GF-D8 (cell line): ENCODE measurements at places on chromosomes 2 and 18.

DNA sequence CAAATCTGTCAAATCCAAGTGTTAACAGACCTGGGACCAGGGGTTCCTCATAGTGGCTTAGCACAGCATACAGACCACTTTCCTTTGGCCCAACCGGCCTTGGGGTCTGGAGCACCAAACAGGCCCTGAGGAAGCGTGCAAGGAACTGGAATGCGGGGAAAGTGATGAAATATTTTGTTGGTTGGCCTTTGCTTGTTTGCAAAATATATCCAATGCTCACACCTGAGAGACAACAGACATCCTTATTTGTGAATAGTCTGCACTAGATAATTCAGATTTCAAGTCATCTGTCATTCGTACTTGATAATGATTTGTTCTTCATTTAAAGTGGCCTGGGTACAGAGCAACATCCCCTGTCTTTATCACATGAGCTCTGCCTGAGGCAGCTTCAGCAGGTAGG is 43.5 kb downstream of the ABCG8 start:
- no peak for DNase-seq

DNA sequence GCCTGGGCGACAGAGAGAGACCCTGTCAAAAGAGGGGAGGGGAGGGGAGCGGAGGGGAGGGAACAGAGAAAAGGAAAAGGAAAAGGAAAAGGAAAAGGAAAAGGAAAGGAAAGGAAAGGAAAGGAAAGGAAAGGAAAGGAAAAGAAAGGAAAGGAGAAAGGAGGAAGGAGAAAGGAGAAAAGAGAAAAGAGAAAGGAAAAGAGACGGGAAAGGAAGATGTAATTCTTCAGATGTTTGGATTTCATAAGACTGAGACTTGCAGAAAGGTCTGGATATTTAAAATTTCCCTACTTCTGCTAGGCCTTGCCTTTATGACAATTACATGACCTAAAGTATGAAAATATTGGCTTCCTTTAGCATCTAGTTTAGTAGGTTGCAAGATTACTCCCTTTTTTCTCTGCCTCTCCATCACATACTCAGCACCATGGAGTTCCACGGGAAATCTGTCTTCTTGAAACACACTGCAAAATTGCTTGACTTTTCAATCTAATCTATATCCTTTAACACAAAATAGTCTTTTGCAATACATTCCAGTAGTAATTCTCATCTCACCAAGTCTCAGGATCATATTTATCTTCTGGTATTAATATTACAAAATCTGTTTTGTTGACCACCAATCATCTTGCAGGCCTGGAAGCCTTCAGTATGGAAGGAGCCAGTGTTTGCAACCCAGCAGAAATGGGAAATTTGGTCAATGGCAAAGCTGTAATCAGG is 383.5 kb downstream of the ZEB2 start:
- no peak for DNase-seq

DNA sequence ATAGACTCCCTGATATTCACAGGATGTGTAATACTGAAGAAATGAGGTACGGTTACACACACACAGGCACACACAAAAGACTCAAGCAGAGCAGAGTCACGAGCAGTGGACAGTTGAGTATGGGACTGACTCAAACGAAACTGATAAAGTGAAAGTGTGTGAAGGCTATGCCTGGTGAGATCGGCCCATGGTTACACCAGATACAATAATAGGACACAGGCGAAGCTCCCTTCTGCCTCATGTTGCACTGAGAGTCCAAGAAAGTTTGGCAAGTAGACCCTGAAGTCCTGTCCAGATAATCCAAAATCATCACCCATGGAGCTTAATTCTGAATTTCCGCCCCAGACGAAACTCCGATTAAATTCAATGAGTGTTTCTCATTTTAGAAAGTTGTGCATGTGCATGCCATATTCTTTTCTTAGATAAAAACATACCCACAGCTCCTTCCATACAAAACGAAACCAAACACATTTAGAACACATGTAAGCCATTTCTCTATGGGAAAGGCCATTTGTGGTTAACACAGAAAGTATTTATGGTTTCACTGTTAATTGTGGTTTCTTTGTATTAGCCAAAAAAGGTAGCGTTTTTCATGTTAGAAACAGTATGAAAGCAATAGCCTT is 567.6 kb downstream of the PLCL1 start:
- DNase-seq: no peak

- DNase-seq: no peak
Observed at GRCh38 chr18:79738041-79738461, 58.4 kb downstream of the CTDP1 start.

- no peak for DNase-seq
Observed at GRCh38 chr18:6807515-6808257, 78.2 kb downstream of the ARHGAP28 start.

GRCh38 chr2:18803141-18803939 is 214.0 kb upstream of the NT5C1B start:
- no peak for DNase-seq

- no peak for DNase-seq
Observed at GRCh38 chr2:129765326-129765677, 214.2 kb upstream of the RAB6C start.

DNA sequence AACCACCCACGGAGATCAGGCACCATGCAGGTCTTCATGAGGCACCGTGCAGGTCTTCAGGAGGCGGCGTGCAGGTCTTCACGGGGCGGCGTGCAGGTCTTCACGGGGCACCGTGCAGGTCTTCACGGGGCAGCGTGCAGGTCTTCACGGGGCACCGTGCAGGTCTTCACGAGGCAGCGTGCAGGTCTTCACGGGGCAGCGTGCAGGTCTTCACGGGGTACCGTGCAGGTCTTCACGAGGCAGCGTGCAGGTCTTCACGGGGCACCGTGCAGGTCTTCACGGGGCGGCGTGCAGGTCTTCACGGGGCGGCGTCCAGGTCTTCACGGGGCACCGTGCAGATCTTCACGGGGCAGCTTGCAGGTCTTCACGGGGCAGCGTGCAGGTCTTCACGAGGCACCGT is 350.4 kb upstream of the PKDCC start:
- no peak for DNase-seq

- DNase-seq: no peak
Observed at GRCh38 chr18:7945882-7946281, 378.8 kb downstream of the PTPRM start.

GRCh38 chr18:79582978-79583377 is 96.6 kb upstream of the CTDP1 start:
- no peak for DNase-seq

DNA sequence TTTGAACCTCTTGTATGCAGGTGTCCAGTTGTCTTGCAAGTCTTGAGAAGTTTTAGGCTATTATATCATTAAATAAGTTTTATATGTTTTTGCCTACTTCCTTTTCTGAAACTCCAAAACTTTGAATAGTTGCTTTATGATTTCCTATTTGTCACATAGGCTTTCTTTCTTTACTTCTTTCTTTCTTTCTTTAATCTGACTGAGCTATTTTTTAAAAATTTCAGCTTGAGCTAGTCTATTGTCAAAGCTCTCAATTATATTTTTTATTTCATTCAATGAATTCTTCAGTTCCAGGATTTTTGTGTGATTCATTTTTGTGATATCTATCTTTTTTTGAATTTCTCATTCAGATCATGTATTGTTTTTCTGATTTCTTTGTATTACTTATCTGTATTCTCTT is 102.1 kb upstream of the TMEM178A start:
- no peak for DNase-seq

- DNase-seq: no peak
Observed at GRCh38 chr18:35406666-35407065, 29.5 kb upstream of the ZNF396 start.

GRCh38 chr2:21276163-21276562 is 152.4 kb downstream of the TDRD15 start:
- DNase-seq: no peak
